ENCODE measurements at places on chromosomes 5 and 9. TPM values are rescaled to one million over a fixed set of nuclear protein-coding genes. Genes with fewer than 3 reads are reported as not detected.

MRPL50 gene
- 9.4 TPM for polyA plus RNA-seq

DNA sequence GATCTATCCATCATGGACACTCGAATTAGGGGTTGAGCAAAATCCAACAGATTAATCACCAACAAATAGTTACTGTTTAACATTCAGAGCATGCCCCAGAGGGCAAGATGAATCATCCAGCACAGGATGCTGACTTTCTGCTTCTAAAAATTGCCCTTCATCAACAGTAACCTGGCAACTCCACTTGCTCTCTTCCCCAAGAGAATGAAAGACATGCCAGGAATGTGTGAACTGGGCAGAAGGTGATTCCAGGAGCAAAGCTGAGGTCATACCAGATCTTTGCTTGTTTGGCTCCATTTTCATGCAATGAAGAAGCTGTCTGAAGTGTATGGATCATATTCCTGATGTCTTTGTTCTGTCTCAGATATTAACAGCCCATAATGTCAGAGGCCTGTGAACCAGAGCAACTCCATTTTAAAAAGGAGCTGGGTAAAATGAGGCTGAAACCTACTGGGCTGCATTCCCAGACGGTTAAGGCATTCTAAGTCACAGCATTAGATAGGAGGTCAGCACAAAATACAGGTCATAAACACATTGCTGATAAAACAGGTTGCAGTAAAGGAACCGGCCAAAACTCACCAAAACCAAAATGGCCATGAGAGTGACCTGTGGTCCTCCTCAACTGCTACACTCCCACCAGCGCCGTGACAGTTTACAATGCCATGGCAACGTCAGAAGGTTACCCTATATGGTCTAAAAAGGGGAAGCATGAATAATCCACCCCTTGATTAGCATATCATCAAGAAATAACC lies 2.5 kb upstream of the ZNF367 start:
- peak; percentile 96 for DNase-seq

- no peak for DNase-seq
These were observed 22.1 kb downstream of the CEMIP2 start for GRCh38 chr9:71746023-71746757.

DNA sequence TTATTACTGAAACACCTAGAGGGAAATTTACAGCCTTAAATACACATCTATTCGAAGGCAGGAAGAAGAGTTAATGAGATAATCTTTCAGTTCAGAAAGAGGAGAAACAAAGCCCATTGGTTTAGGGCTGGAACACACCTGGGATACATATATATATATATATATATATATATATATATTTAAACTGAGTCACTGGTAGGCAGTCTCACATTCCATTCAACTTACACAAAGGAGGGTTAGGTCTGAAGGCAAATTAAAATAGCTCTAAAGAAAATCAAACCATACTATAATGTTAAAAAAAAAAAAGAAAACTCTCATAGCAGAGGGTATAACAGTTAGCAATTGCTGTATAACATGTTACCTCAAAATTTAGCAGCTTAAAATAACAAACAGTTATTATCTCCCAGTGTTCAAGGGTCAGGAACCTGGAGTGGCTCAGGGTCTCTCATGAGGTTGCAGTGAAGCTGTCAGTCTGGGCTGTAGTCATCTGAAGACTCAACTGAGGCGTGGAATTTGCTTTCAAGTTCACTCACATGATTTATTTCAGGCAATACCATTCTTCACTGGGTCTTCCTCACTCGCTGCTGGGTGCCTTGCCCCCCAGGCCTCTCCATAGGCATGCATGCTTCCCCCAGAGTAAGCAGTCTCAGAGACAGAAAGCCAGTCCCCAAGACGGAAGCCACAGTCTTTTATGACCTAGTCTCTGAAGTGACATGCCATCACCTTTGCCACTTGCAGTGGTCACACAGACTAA lies 332.8 kb downstream of the NSG2 start:
- DNase-seq, result no peak

- no peak for DNase-seq
These were observed 161.5 kb upstream of the TRIM32 start for GRCh38 chr9:116525611-116526010.

- no peak for DNase-seq
These were observed 584.3 kb downstream of the CAAP1 start for GRCh38 chr9:26308328-26308727.

MTX3 gene
- polyA plus RNA-seq, result 6.5 TPM
